Activated CD4-positive, alpha-beta memory T cell treated with anti-CD3 and anti-CD28 coated beads, Interleukin-2, amount 10 ng/mL, durations not matched to agents 7 days and 5 days (primary cell): ENCODE measurements at places on chromosomes 3 and 15.

GRCh38 chr3:194076475-194076874, 59.5 kb upstream of the HES1 start:
- DNase-seq = no peak

DNA sequence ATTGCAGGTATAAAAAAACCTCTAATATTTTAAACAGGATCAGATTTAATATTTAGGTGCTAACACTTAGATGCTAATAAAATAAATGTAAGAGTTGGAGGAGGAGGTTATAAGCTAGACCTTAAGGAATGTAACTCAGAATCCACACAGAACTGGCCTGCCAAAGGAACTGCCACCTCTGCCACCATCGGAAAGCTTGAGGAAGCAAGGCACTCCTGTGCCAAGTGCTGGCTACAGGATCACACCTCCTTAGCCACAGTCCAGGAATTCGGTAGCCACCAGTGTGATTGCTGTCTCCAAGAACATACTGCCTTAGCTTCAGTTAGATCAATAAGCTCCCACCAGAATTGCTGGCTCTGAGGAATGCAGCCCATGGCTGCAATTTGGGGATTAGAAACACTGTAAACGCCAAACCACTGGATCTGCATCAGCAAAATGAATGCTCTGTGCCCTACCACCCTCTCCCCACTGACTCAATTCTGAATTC, 58.0 kb downstream of the FRMD5 start:
- no peak for DNase-seq

DNA sequence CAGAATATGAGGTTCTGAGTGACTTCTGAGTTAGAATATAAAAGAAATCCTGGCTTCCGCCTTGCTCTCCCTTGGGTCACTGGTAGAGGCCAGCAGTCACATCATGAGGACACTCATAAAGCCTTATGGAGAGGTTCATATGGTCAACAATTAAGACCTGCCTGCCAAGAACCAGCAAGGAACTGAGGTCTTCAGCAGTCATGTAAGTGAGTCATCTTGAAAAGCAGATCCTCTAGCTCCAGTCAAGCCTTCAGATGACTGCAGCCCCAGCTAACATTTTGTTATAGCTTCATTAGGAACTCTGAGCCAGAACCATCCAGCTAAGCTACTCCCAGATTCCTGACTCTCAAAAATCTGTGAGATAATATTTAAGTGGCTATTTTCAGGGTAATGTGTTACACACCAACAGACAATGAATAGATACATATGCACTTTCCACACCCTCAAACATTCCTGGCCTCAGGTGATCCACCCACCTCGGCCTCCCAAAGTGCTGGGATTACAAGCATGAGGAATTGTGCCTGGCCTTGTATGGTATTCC, 447.2 kb downstream of the SHQ1 start:
- no peak for DNase-seq

GRCh38 chr15:50558012-50558411, 11.5 kb upstream of the USP50 start:
- DNase-seq = no peak

GRCh38 chr3:119731560-119732343, 28.9 kb downstream of the CFAP91 start:
- DNase-seq = no peak

GRCh38 chr3:109899925-109900324, 562.6 kb upstream of the DPPA4 start:
- DNase-seq = no peak

- no peak for DNase-seq
Measured at GRCh38 chr15:67130166-67130565, 64.8 kb downstream of the SMAD3 start.

DNA sequence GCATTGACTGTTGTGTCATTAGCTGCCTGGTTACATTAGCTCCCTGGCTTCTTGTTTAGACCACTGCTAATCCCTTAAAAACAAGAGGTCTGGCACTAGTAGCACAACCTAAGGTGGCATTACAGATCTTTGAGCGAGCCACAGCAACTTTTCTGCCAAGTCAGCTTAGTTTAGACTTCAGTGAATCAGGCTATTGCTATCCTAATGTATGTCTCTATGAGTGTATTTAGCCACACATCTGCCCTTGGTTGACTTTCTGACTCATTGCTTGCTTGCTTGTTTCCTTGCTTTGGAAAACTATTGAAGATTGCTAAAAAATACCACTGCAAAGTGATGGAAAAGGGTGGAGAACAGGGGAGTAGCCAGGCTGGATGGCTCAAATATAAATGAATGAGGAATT, 50.2 kb downstream of the CHP1 start:
- DNase-seq = no peak

DNA sequence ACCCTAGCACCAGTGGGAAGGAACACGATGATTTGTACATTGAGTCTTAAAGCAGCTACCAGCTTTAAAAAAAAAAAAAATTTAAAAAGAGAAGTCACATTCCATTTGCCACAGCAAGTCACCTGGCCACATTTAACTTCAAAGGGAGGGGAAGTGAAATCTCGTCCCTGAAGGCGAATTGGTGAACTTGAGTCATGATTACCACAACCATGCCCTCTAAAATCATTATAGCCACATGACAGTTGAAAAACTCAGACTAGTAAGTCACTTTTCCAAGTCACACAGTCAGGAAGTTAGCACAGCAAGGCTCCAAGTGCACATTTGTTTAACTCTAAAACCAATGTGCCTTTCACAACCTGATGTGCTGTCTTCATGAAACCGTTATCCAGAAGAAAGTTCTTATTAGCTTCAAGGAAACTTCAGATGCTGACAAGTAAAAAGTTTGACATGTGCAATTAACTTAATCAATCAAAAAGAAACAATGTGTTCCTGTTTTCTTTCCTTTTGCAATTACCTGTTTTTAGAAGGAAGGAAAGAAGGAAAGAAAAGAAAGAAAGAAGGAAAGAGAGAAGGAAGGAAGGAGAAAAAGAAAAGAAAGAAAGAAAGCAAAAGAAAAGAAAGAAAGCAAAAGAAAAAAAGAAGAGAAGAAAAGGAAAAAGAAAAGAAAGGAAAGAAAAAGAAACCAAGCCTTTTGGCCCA, 8.3 kb upstream of the THSD4 start:
- DNase-seq = no peak

GRCh38 chr3:145942052-145942451, 218.9 kb downstream of the PLOD2 start:
- no peak for DNase-seq

- DNase-seq = no peak
Measured at GRCh38 chr3:57755368-57755675, 787 bp upstream of the SLMAP start.

DNA sequence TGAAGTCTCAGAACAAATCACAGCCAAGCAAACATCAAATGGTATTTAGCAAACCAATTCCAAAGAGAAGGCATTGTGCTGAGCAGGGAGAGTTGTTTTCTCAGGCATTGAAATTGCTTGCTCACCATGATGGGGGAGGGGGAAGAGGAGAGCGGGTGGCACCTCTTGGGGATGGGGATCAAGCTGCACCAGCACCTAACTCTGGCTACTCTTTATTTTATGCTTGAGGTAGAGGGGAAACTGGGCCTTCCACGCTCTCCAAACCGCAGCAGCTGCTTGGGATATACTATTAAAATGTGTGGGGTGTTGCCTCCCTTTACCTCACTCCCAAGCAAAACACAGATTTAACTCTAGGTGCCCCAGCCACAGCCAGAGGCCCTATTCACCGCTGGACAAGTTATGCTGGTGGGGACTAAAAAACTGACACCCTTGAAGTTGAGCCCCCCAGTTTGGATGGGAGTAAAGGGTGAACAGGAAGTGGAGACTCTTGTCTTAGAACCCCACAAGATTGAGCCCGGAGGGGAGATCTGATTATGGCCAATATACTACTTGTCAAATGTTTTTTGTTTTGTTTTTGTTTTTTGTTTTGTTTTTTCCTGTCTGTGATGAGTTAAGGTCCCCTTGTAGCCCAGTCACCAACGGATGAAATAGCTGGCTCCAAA, 5.0 kb upstream of the FOXB1 start:
- DNase-seq = no peak

DNA sequence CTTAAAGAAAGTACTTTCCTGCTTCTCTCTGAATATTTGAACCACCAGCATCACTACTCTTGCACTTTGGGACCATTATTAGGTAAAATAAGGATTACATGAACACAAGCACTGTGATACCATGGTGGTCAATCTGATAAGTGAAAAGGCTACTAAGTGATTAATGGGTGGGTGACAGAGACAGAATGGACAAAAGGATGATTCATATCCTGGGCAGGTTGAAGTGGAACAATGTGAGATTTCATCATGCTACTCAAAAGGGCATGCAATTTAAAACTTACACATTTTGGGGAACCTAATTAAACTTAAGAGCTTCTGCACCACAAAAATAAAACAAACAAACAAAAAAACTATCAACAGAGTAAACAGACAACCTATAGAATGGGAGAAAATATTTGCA, 172.0 kb upstream of the CD96 start:
- no peak for DNase-seq
